Central memory CD4-positive, alpha-beta T cell (primary cell): ENCODE measurements at places on chromosomes 6 and 20.

DNA sequence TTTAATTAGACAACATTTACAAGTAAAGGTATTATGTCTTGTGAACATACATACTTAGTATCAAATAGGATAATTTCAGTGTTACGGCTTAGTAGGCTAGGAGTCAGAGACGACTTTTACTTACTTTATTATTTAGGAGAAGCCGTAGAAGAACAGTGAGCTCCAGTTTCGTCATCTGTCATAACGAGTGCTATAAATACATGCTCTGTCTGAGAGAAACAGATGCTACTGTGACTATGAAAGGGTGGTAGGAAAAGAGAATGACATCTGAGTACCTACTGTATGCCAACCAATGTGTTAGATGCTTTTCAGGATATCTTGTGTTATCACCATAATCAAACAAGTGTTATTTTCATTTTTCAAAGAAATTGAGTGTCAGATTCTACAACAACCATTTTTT is 119.0 kb downstream of the EYA4 start:
- DNase-seq: no peak

- DNase-seq: no peak
These were observed 38.8 kb upstream of the ID4 start for GRCh38 chr6:19798362-19798761.

DNA sequence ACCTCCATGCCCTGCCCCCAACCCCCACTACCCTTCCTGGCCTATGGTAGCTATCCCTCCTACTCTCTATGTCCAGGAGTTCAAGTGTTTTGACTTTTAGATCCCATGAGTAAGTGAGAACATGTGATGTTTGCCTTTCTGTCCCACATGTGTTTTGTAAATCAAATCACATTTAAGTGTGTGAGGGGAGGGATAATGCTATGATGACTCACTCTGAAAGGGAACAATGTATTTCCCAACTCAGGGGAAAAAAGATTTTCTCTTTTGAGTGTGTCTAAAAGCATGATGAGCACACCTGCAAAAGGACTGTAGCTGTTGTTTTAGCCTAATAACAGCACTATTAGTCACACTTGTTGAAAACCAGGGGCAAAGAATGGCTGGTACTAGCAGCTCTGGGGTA is 193.7 kb downstream of the GJA10 start:
- DNase-seq: no peak

DNA sequence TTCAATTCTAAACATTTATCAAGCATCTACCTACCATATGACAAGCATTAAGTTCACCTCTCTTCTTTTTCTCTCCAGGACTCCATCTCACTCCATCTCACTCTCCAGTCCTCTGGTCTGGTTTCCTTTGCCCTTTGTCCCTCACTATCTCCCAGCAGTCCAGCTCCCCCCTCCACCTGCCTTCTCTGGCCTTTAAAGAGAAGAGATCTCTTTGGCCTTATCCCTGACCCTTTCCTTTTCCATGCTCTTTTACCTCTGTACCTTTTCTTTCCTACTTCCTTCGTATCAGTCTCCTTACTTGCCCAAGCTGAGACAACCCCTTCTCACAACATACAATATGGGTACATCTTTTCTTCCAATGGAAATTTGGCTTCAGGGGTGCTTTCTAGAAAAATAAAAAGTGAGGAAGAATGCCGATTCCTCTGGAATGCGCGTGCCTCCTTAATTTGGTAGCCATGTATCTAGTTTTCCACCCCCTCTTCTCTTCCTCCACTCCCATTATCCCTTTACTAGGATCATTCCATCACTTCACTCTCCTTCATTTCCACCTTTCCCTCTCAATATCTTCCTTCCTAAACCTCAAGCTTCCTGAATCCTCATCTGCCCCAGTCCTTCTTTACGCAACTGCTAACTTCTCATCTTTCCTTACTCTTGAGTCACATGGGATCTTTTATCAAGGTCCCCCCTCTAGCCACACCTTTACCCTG is 745 bp upstream of the AGPAT1 start:
- DNase-seq: no peak

GRCh38 chr20:3218307-3218988 is 9.2 kb downstream of the ITPA start:
- DNase-seq: peak; percentile 67

GRCh38 chr20:49951151-49951550 is 15.0 kb downstream of the RNF114 start:
- no peak for DNase-seq

DNA sequence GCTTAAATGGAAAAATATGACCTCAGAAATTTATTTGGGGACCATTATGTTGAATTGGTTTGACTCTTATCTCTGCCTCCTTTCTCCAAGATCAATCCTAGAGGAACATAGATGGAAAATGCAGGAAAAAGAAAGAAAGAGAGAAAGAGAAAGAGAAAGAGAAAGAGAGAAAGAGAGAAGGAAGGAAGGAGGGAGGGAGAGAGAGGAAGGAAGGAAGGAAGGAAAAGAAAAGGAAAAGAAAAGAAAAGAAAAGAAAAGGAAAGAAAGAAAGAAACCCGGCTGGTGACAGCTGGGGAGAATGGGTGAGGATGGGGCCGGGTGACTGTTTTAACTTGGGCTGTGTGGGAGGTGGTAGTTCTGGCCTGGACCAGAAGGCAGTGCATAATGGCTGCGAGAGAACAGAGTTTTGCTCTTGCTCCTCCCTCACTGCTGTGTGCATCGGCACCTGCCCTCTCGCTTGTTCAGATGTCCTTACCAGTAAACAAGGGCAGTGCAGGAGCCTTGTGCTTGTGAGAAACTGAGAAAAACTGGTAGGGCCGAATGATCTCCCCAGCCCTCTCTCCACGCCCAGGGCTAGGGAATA is 24.7 kb downstream of the GLO1 start:
- no peak for DNase-seq

DNA sequence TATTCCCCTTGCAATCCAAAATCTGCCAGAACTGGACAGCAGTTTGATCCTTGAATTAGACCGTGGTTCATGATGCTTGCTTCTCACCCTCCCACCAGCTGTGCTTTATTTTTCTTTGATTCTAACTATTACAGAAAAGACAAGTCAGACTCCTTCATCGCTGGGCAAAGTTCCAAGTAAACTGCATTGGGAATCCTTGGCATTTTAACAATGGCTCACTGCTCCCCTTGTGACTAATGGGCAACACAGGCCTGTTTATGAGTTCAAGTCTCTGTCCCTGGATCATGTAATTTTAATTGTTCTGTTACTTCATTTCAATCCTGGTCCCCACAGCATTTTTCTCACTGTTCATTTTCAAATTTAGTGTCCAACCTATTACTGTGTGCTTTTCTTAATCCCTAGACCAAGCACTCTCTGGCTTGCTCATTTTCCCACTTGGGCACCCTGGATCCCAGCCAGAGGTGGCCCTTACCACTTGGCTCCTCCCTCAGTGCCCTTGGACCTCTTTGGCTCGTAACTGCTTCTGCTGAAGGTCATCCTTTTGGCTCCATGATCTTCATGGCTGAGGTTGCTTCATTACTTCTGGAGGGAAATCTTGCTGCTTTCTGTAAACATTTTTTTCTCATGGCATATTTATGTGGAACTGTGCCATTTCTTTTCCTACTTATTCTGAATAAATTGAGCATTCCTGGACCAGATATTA is 32.8 kb downstream of the PSMB9 start:
- no peak for DNase-seq

- peak; percentile 71 for DNase-seq
These were observed 45.7 kb downstream of the OR2B2 start for GRCh38 chr6:27866357-27867050.

DNA sequence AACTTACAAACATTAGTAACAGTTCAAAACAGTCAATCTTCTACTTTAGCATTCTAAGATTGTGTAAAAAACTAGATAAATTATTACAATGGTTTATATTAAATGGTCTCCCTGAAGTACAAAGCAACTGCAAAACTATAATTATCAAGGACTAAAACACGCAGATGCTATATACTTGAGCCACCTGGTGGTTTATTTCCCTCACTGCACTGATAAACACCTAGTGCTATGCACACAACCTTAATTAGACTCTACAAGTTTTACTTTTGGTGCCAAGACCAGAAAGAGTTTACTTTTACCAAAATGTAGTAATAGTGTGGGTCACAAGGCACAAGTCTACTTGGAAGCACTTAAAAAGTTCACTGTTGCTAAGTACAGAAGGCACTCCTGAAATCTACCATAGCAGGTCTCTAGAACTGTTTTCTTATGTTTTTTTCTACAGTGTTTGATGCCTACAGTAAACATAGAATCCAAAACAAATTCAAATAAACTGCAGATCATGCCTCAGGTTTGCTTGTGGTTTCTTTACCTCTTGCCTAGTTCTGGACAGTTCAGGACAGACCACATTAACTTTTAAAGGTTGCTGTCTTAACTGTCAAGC is 49.2 kb downstream of the GMDS start:
- DNase-seq: peak; percentile 25

- no peak for DNase-seq
These were observed 15.3 kb upstream of the ZC3H12D start for GRCh38 chr6:149500096-149500495.

DNA sequence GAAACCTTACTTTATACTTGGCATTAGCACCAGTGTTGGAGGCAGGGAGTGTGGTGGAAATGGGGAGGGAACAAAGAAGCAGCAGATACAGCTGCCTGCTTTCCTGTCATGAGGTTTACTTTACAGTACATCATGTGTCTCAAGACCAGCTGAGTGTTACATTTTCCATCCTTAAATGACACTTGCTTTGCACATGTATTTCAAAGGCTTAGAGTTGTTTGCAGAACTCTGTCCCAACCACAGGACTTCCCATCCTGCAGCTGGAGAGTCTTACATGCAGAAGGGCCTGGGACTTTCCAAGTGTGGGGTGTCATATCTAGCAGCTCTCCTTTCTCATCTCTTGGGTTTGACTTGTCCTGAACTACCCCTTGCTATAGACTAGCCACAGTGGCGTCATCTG is 395.9 kb downstream of the DHX35 start:
- no peak for DNase-seq
